ENCODE measurements at places on chromosomes 16 and 17. TPM values are rescaled to one million over a fixed set of nuclear protein-coding genes. Genes with fewer than 3 reads are reported as not detected.

GRCh38 chr16:89103156-89103555 is 9.5 kb downstream of the ACSF3 start:
- no peak for DNase-seq

DNA sequence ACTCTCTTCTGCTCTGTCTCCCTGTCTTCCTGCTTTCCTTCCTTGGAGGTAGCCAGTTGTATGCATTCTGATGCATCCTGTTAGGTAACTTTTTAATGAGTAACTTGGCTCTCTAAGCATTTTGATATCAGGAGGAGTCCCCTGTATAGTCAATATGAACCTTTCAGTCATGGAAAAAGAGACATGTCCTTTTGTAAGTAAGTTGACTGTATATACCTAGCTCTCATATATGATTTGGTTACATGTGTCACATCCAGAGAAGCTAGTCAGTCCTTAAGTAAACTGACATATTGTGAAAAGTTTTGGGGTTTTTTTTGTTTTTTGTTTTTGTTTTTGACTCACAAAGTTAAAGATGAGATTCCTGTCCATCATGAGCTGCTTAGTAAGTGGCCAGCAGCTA is 18.8 kb downstream of the UTP18 start:
- no peak for DNase-seq

DNA sequence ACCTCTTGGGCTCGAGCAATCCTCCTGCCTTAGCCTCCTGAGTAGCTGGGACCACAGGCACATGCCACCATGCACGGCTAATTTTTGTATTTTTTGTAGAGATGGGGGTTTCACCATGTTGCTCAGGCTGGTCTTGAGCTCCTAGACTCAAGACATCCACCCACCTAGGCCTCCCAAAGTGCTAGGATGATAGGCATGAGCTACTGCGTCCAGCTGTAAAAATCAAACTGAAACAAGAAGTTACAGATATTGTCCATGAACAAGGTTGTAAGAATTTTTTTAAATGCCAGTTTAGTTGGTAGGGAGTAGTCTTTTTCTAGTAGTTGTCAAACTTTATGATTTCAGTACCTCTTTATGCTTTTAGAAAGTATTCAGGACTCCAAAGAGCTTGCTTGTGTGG is 424.4 kb upstream of the PMFBP1 start:
- no peak for DNase-seq

Gene SLC35G3
- total RNA-seq, result not detected

DNA sequence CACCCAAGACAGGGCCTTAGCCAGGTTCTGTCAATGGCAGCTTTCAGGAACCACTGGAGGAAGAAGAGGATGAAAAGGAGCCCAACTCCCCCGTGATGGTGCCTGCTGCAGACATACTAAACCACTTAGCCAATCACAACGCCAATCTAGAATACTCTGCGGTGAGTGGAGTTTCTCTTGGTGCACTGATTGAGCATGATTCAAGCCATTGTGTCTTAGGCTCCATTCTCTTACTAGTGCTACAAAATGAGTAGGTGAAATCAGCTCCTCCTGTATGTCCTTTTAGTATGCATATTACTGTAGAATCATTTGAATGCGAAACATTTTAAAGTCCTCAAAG is 1.4 kb downstream of the SETD6 start:
- DNase-seq, result no peak

GRCh38 chr17:10768750-10769251 is 35.1 kb downstream of the TMEM238L start:
- no peak for DNase-seq

DNA sequence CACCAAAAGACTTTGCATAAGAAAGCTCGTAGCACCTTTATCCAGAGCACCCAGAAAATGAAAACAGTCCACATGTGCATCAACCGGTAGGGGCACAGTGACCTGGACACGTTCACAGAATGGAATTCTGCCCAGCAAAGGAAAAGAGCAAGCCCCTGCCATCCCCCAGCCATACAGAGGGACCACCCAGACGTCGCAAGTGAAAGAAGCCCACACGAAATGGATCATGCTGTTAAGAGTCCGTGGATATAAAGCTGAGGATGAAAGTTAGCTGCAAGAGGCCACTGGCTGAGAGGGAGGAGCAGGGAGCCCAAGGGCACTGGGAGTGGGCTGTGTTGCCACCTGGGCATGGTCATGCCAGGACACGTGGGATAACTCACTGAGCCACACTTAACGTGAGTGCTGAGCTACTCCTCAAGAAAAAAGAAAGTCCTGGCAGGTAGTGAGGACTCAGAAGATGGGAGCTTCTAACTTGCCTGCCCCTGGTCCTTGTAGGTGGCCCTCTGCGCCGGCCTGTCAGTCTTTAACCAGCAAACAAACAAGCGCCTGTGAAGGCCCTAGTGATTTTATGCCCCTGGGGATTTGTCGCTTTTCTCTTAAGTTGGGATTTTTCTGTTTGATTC is 190.7 kb downstream of the C16orf95 start:
- DNase-seq, result no peak

DNA sequence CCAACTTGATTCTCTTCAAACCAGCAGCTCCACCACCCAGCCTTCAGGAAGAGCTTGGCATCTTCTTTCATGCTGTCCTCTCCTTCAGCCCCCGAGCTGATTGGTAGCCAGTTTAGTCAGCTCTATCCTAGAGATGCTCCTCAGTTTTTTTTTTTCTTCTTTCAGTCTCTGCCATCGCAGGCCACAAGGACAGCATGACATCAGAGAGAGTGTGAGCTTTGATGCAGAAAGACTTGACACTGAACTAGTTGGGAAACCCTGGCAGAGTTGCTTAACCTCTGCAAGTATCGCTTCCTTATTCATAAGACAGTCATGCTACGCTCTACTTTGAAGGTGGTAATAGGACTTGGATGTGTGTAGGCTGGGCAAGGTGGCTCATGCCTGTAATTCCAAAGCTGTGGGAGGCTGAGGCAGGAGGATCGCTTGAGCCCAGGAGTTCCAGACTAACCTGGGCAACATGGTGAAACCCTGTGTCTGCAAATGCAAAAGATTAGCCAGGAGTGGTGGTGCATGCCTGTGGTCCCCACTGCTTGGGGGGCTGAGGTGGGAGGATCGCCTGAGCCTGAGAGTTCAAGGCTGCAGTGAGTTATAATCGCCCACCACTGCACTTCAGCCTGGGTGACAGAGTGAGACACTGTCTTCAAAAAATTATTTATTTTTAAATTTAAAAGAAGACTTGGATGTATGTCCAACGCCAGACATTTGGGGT is 2.6 kb downstream of the CD300LB start:
- DNase-seq, result peak; percentile 42

- no peak for DNase-seq
These were observed 16.7 kb downstream of the CCDC40 start for GRCh38 chr17:80053102-80053501.

Gene SLC6A4
- total RNA-seq, result 1.3 TPM

DNA sequence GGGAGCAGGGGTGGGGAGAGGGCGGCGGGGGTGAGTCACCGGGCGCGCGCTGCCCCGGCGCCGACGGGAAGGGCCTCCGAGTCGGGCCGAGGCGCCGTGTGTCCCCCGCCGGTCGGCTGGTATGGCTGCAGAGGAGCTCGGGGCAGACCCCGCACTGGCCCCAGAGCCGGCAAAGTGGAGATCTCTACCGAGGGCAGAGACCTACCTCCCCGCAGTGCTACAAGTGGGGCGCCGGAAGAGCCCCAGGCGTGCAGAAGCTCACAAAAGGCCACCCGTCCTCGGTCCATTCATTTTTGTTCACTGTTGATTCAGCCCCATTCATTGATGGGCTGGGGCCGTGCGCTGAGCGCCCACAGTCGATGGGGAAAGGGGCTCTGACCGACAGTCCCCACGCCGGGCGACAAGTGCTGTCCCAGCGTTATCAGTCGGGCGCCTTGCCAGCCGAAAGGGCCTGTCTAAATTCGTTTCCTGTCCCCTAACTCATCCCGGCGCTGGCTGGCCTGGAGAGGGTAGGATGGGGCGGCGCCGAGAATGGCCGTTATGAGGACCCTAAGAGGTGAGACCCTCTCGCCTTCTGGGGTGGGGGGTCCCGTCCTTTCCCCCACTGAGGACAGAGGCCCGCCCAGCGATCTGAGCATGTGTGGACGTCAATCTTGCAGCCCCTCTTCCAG is 709 bp upstream of the ENO3 start:
- DNase-seq, result peak; percentile 74

DNA sequence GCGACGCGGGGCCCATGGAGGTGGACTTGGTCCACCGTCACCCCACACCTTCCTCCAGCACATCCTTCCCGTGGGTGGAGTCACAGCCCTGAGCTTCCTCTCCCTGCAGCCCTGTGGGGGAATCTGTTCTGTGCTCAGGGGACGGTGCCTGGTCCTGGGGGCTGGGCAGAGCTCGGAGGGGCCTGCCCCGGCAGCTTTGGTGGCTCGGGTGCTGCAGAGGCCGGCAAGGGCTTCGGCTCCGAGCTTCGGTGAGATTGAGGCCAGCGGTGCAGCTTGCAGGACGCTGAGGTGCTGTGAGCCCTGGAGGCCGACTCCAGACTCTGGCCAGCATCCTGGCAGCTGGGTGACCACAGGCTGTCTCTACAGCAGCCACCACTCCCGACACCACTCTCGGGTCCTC is 36.4 kb downstream of the METRNL start:
- no peak for DNase-seq

Gene FN3K
- 27.0 TPM for total RNA-seq

GRCh38 chr16:55944377-55944802 is 69.2 kb upstream of the CES5A start:
- peak; percentile 83 for DNase-seq
